ENCODE measurements at places on chromosomes 12 and 14.

DNA sequence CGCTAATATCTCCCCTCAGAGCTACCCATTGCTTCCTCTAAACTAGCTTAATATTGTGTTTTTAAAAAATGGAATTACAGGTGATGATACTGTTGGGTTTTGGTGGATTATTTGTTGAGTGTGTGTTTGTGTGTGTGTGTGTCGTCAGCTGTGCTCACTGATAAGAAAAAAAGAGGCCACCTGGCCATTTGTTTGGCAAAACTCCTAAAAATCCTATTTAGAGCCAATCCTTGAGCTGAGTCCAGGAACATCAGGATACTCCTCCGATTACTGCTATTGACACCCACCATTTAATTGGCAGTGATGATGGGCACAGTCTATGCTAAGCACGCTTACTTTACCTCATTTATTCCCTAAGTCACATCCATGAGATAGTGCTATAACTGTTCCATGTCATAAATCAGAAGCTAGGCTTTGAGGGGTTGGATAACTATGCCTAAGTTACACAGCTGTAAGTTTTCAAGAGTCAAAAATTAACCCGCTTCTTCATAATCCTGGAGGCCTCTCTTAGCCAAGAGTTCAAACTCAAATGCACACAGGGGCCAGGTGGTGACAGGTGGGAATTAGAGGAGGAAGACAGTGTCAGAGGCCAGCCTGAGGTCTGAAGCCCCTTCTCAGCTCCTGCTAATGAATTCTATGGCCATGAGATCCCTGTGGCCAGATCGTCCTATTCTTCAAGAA lies 1026.6 kb upstream of the TMEM132C start:
- DNase-seq = no peak

GRCh38 chr12:95225645-95226212 lies 8.1 kb downstream of the VEZT start:
- DNase-seq = no peak

DNA sequence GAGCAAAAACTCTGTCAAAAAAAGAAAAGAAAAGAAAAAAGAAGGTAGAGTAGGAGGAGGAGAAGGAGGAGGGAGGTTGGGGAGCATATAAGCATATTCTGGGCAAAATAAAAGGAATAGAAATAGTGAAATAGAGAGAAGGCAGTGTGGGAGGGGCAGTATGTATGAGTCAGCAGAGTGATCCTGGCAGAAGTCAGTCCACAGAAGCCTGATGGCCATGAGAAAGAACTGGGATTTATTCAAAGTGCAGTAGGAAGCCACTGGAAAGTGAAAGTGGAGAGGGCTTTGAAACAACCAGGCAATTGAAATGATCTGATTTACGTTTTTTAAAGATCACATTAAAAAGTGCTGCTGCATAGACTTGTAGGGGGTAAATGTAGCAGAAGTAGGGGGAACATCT lies 368.6 kb upstream of the USP15 start:
- no peak for DNase-seq

DNA sequence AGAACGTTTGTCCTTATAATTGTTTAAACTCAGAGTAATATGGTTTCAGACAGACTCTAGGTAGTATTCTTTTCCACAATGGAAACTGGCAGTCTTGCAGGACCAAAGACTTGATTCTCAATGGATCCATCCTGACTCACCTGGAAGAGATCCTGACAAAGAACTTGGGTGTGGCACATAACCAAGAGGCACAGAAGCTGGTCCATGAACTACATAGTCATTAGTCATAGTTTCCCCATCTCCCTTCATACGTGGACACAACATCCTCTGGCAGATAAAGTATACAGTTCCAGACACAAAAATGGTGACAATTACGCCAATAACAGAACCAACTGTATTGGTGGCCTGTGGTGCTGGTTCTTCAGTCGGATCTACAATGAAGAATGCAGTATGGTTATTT lies 55.8 kb downstream of the BCL2L14 start:
- DNase-seq = no peak

GRCh38 chr12:89140141-89140540 lies 212.2 kb downstream of the DUSP6 start:
- no peak for DNase-seq
